Activated CD4-positive, alpha-beta T cell treated with anti-CD3 and anti-CD28 coated beads for 4 hours (primary cell): ENCODE measurements at places on chromosomes 2 and 18.
A peak's percentile ranks its signal among the peaks of the same experiment; 100 is the strongest.

DNA sequence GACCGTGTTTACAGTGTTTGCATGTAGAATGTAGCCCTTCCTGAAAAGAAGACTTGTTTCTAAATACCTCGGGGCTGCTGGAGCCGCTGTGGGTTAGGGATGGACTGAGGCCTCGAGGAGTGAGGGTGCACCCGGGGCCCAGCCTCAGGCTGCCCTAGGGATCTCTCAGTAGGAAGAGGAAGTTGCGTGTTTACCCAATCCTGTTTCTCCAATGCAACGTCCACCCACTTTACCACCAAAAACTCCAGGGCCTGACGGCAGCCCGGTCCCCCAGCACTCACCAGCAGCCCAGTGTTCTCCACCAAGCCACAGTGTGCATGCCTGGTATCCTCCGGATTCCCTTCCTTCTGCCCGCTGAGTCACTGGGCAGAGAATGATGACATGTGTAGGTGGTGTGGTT lies 255.8 kb downstream of the GLI2 start:
- no peak for DNase-seq

- no peak for DNase-seq
Measured at GRCh38 chr2:206260188-206261012, 14.1 kb upstream of the ZDBF2 start.

DNA sequence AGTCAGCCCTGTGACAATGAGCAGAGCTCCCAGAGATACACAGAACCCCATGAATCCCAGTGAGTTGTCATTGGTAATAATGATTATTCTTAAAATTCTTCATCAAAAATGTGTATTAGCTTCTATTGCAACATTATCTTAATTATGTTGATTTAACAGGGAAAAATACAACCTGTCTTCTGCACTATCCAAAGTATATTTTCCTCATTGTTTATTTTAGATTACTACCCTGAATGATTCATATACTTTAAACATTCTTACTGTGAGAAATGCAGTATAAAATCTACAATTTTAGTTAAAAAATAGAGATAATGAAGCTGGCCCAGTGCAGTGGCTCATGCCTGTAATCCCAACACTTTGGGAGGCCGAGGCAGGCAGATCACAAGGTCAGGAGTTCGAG lies 125.2 kb upstream of the LYPD1 start:
- no peak for DNase-seq

DNA sequence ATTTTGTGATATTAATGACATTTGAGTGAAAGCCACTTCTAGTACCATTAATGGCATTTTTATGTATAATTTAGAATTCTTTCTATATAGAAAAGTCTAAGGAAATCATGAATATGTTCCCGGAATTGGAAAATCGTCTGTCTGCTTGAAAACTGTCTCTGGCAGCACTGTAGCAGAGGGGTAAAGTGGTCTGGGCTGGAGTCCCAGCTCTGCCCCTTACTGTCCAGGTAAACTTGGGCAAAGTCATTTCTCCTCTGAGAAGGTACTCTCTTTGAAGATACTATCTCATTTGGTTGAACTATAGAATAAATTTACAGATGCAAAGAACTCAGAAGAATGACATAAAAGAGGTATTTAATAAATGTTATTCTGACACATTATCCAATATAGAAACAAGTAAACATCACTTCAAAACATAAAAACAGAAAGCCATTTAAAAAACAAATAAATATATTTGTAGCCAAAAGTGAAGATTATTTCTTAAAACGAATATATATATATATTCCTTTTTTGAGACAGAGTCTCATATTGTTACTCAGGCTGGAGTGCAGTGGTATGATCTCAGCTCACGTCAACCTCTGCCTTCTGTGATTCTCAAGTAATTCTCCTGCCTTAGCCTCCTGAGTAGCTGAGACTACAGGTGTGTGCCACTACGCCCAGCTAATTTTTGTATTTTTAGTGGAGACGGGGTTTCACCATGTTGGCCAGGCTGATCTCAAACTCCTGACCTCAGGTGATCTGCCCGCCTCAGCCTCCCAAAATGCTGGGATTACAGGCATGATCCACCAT lies 149.8 kb upstream of the ITGA4 start:
- no peak for DNase-seq

DNA sequence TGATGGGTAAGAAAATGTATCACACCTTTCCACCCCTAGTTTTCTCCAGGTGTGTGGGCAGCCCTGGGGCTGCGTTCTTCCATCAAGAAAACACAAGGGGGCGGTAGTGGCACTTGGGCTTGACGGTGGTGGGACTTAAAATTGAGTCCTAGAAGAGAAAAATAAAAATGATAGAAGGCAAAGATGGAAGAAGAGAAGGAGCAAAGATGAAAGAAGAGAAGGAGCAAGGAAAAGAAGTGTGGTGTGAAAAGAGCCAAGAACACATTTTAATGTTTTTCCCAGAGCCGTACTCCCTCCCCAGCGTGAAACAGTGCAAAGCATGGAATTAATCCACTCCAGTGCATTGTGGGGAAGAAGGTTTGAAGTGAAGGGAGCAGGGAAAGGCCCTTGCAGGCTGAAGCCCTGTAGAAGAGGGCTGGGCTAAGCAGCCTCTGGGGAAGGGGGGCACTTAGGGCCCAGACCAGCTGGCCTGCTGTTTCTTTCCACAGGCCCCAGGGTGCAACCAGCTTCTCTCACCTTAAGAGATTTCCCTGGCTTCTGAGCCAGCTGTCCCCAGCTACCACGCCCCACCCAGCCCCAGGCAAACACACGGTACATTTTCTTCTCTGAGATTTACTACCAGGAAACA lies 256.8 kb downstream of the RNF152 start:
- DNase-seq: peak; percentile 10

DNA sequence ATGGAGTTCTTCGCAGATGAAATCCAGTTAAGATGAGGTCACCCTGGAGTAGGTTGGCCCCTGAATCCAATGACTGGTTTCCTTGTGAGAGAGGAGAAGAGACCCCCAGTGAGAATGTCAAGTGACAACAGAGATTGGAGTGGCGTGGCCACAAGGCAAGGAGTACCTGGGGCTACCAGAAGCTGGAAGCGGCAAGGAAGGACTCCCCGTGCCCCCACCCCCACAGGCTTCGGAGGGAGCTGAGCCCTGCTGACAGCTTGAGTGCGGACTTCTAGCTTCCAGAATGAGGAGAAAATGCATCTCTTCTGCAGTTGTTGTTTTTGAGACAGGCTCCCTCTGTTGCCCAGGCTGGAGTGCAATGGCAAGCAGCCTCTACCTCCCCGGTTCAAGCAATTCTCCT lies 78.0 kb upstream of the HPCAL1 start:
- no peak for DNase-seq

DNA sequence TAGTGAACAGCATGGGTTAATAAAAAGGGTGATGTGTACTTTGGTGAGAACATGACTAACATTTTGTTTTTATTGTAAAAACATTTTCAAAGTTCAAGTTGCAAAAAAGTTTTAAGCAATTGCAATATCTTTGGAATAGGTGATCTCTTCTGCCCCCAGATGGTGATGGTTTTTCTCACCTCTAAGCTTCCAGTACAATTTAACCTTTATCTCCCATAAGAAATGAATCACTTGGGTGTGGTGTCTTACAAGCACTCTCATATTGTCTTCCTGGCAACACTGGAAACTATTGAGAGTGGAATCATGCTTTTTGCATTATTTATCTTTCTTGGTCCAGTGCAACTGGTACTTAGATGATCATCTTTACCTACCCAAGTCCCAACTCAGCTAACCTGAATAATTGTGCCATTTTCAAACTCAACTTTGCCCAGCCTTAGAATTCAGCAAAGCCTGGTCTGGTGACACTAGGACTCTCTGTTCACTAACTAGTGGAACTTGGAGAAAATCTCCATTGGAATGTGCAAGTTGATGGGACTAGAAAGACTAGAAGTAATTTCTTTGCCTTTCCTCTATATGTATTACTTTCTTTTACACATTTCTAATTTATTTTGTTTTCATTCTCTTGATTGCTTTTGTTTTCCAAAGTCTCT lies 964.7 kb upstream of the ZEB2 start:
- DNase-seq: no peak

GRCh38 chr2:127048969-127049897 lies 57.7 kb downstream of the BIN1 start:
- DNase-seq: no peak

- no peak for DNase-seq
Measured at GRCh38 chr2:113227698-113228097, 51.0 kb downstream of the PAX8 start.

- DNase-seq: no peak
Measured at GRCh38 chr18:49968644-49969309, 155.4 kb upstream of the ACAA2 start.

- DNase-seq: peak; percentile 13
Measured at GRCh38 chr2:102615620-102616436, 3.5 kb upstream of the SLC9A2 start.

- no peak for DNase-seq
Measured at GRCh38 chr2:101657787-101658186, 39.7 kb upstream of the MAP4K4 start.

DNA sequence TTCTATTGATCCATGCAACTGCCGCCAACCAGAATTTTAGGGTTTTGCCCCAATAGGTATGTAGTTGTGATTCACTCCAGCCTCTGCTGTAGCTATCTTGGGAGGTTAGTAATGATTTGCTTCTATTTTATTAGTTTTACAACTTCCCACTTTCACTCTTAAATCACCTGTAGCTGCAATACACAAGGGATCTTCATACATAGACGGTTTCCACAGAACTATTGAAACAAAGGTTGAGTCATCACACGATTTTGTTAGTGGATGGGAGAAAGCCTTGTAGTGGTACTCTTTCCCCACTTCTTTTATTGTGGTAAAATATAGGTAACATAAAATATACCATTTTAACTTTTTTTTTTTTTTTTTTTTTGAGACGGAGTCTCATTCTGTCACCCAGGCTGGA lies 104.2 kb upstream of the SPRED2 start:
- no peak for DNase-seq

DNA sequence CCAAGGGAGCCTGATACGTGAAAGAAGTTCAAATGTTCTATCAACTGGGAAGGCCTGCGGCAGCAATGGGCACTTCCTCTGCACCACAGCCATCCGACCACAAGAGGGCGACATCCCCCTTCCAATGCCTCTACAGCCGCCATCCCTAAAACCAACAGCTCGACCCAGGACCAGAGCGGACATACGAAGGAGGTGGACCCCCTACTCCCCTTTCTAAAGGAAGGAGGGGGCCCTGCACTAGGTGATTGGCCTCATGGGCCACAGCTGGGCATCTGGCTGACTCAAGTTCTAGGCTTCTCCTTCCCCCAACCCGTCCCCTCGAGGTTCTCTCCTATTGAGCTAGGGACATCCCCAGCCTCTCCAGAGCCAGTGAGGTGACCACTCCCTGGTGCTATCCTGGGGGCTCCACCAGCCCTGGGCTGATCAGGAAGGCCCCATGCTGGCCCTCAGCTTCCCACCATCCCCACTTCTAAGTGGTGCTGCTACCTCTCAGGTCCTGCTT lies 217.2 kb downstream of the TNS1 start:
- DNase-seq: peak; percentile 54

GRCh38 chr2:182366628-182367027 lies 60.2 kb downstream of the PDE1A start:
- DNase-seq: no peak

DNA sequence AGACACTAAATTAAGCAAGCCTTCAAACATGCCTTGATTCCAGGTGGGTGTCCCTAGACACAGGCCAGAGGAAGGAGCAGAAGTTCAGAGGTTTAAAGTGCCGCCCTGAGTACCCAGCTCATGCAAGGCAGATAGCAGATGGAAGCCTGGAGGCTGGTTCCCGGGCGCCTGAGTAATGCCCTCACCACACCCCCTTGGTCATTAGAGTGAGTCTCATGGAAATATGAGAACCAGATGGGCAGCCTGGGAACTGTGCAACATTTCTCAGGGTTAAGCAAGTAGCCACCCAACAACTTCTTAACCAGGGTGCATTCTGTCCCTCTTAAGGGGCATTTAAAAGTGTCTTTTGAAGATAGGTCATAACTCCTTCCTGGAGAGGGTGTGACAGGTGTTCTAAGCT lies 44.1 kb downstream of the TGFA start:
- no peak for DNase-seq

- no peak for DNase-seq
Measured at GRCh38 chr2:21267232-21267835, 143.6 kb downstream of the TDRD15 start.

- DNase-seq: no peak
Measured at GRCh38 chr18:63207835-63208234, 111.7 kb downstream of the BCL2 start.

GRCh38 chr2:234275515-234275914 lies 221.4 kb downstream of the ARL4C start:
- no peak for DNase-seq

- no peak for DNase-seq
Measured at GRCh38 chr18:24078391-24078790, 60.5 kb upstream of the CABYR start.

DNA sequence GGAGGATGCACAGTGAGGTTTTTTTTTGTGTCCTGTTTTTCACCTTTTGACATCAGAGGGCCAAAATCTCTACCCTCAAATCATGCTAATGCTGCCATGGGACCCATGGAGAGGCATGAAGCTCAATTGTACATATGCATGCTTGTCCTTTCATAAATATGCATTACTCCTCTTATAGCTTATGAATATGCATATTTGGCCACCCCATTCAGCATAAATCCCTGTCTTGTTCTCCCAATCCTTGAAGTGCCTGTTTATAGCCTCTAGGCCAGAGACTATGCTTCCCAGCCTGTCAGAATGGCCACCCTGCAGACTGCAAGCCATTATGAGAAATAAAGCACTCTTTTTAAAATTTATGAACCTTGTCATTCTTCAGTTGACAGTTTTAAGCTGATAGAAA lies 696.4 kb upstream of the ZNF804A start:
- no peak for DNase-seq

DNA sequence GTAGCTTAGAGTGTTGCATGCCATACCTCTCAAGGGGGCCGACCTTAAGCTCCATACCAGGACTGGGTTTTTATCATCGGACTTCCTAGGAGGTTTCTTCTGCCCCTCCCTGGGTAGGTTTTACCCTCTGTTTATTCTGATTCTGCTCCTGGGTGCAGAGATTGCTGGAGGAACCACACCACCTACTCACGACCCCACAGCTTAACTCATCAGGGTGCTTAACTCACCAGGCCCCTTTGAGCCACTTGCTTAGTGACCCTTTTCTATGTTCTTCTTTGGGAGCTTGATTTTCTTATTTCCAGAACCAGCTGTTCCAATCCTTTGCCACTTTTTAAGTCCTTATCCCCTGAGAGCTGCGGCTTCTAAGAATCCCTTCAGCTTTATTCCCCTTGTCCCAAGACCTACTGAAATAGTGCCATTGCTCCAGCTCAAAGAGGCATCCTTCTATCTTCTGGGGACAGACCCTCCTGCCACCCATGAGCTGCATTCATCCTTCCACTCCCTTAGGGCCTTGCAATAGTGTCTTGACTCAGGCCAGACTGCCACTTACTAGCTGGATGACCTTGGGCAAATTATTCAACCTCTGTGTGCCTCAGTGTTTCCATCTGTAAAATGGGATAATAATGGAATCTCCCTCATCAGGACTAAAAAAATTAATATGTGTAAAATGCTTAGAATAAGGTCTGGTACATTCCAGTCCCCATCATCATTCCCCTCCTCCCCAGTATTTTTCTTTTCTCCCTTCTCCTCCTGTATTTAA lies 5.8 kb downstream of the OXER1 start:
- DNase-seq: no peak
